Cardiac atrium fibroblast (primary cell): ENCODE measurements at places on chromosomes 7 and 10. TPM values are rescaled to one million over a fixed set of nuclear protein-coding genes. Genes with fewer than 3 reads are reported as not detected.

POMZP3 gene
- 4.2 TPM in 2 replicates for total RNA-seq

PIK3AP1 gene
- total RNA-seq, result not detected in 2 replicates

SKIDA1 gene
- total RNA-seq, result 0.18 and 0.65 TPM in 2 replicates

ASB15 gene
- total RNA-seq, result not detected in 2 replicates

WNT2 gene
- total RNA-seq, result not detected in 2 replicates

LMOD2 gene
- not detected in 2 replicates for total RNA-seq

MAT1A gene
- total RNA-seq, result not detected in 2 replicates

PIP4K2A gene
- 20.3 and 42.8 TPM in 2 replicates for total RNA-seq

GPR85 gene
- total RNA-seq, result 0.16 TPM in 1 of 2 replicates, not detected in the other

INA gene
- total RNA-seq, result 0.36 and 0.97 TPM in 2 replicates

MALRD1 gene
- total RNA-seq, result not detected in 2 replicates

NOS3 gene
- total RNA-seq, result 5.4 and 18.6 TPM in 2 replicates

LIPJ gene
- total RNA-seq, result not detected in 2 replicates

EGR2 gene
- total RNA-seq, result 4.9 and 9.4 TPM in 2 replicates

LIPK gene
- not detected in 2 replicates for total RNA-seq

ADAM22 gene
- total RNA-seq, result 0.16 and 0.54 TPM in 2 replicates

ANKRD61 gene
- not detected in 2 replicates for total RNA-seq

TMEM130 gene
- 0.97 and 1.1 TPM in 2 replicates for total RNA-seq

PDZD7 gene
- total RNA-seq, result 0.54 and 1.3 TPM in 2 replicates

TMEM213 gene
- total RNA-seq, result not detected in 2 replicates

SFRP4 gene
- 5.2 and 7.8 TPM in 2 replicates for total RNA-seq

KAZALD1 gene
- total RNA-seq, result 21.2 and 57.8 TPM in 2 replicates

HOXA7 gene
- total RNA-seq, result not detected in 2 replicates

CNNM2 gene
- 1.4 and 2.3 TPM in 2 replicates for total RNA-seq

EPHA1 gene
- total RNA-seq, result not detected in 2 replicates

SPDYE8 gene
- total RNA-seq, result not detected in 2 replicates

SERPINE1 gene
- total RNA-seq, result 2,658 and 2,684 TPM in 2 replicates

C7orf57 gene
- not detected in 2 replicates for total RNA-seq

PHKG1 gene
- total RNA-seq, result not detected in 2 replicates
